Prostate gland (tissue), 2 donors: ENCODE measurements at places on chromosomes 7 and 10. TPM values are rescaled to one million over a fixed set of nuclear protein-coding genes. Genes with fewer than 3 reads are reported as not detected.

The WNT16 gene
- total RNA-seq: 1.1 TPM

- no peak overlapping the region for H3K27ac ChIP-seq
- no peaks in the 10 kb centered on the region for H3K36me3 ChIP-seq
- no peaks in the 10 kb centered on the region for H3K4me1 ChIP-seq
- H3K27me3 ChIP-seq: no peaks in the 10 kb centered on the region
- no peak overlapping the region for H3K4me3 ChIP-seq
- no peak for DNase-seq
Measured at GRCh38 chr10:44301781-44302355, 83.0 kb downstream of the CXCL12 start.

DNA sequence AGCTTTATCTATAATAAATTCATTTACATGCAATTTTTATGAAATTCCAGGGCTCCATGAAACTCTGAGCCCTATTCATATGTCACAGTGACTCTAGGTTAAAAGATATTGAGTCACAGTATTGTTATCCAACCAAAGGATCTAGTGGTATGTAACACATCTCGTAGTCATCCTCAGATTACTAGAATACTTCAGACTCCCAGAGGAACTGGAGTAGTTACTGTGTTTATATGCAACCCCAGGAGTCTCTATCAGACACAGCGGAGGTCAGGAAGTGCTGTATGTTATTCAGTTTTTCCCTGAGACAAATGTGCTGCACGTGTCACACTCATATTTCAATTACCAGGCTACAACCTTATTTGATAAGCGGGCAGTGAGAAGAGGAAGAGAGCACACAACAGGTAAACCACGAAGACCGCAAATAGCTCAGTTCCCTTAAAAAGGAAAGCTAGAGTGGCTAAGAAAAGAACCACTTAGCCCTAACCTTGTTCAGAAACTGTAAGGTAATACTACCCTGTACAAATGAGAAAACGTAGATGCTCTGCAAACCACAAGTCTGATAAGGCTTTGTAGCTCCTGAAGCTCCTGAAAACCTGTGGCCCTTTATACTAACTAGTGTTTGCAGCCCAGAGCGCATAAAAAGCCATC, 114.0 kb upstream of the CNTNAP2 start:
- H3K27me3 ChIP-seq: no peaks in the 10 kb centered on the region
- no peaks in the 10 kb centered on the region for H3K4me1 ChIP-seq
- no peak overlapping the region for H3K27ac ChIP-seq

DNA sequence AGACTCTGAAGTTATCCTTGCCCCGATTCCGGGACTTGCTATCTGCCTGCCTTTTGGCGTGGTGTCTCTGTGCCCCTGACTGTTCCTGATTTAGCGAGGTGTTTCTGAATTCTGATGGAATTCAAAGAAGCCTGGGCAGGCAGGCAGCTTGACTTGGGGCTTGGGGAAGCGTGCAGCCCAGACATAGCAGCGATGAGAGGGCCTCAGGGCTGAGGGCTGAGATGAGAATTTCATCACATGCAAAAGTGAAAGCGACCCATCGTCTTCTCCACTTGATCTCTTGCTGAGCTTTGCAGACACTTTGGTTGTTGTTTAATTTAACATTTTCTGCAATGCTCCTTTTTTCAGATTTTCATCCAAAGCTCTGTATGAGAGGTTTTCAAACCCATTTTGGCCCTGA, 57.8 kb downstream of the TCF7L2 start:
- no peak overlapping the region for H3K27ac ChIP-seq
- H3K36me3 ChIP-seq: no peaks in the 10 kb centered on the region
- H3K27me3 ChIP-seq: no peaks in the 10 kb centered on the region
- no peak overlapping the region for H3K4me3 ChIP-seq
- H3K4me1 ChIP-seq: no peaks in the 10 kb centered on the region
- DNase-seq: no peak

DNA sequence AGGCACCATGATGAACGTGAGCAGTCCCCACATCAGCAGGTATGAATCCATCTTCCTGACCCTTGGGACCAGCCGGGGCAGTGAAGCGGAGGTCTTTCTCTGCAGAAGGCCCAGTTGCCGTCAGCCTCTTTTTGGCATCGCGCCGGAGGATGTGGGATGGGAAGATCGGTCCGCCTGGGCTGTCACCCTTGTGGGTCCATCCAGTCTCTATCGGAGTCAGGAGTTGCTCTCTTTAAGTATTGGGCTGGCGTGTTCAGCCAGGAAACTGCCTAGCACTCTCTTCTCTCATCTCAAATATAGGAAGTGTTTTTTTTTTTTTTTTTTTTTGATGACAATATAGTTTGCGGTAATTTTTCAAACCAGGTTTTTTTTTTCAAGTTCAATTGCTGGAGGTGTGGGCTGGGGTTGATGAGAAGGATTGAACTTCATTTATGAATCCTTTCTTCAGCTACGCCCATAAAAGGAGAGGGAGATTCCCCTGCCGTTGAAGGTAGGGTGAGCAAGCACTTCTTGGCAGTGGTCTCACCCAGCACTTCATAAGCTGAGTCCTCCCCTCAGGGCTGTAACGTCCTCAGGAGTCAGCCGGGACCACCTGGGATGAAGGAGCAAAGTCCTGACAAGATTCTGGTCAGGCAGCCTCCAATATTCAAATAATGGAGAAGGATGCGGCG, at the start of gene IL2RA:
Gene IL2RA (minus strand): TSS at position 267 of the 671 bp plus-strand sequence. CDS start 216 bp downstream, at position 51.
- H3K4me3 ChIP-seq: no peak within 1 kb of the TSS
- no peaks in the 10 kb centered on the region for H3K27me3 ChIP-seq
- H3K27ac ChIP-seq: no peak within 1 kb of the TSS
- no peaks in the 10 kb centered on the region for H3K36me3 ChIP-seq
- no peaks in the 10 kb centered on the region for H3K4me1 ChIP-seq

The PITX3 gene
- not detected for total RNA-seq

- no peak for DNase-seq
- H3K4me3 ChIP-seq: peak overlapping the region; percentile 1
- no peaks in the 10 kb centered on the region for H3K4me1 ChIP-seq
- no peak overlapping the region for H3K27ac ChIP-seq
- no peaks in the 10 kb centered on the region for H3K36me3 ChIP-seq
Measured at GRCh38 chr10:131644289-131644688, 256.5 kb upstream of the PPP2R2D start.

- H3K4me1 ChIP-seq: no peaks in the 10 kb centered on the region
- H3K27me3 ChIP-seq: no peaks in the 10 kb centered on the region
- H3K36me3 ChIP-seq: no peaks in the 10 kb centered on the region
- peak overlapping the region; percentile 54 for H3K4me3 ChIP-seq
Measured at GRCh38 chr10:114405011-114405350, 679 bp upstream of the AFAP1L2 start.

The KIAA1549 gene
- total RNA-seq: 3.7 TPM

The CHST15 gene
- total RNA-seq: 26.0 TPM

GRCh38 chr10:5596611-5597341, 69.6 kb downstream of the ASB13 start:
- no peak overlapping the region for H3K27ac ChIP-seq
- no peak for DNase-seq

The NKX2-3 gene
- not detected for total RNA-seq

DNA sequence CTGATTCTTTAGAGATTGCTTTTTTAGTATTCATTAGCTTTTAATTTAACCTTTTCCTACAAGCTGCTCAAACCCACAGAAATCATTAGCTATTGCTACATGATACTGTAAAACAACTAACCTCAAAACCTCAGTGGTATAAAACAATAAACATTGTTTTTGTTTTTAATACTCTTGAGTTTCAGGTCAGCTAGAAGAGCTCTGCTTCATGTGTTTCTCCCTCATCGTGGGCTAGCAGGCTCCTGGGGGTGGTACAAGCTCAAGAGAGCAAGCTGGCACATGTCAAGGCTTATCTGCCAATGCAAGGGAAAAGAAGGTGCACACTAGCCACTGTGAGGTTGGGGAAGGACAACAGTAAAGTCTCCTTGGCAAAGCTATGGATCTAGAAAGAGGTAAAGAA, 232.9 kb upstream of the PHF14 start:
- H3K27me3 ChIP-seq: no peaks in the 10 kb centered on the region
- no peaks in the 10 kb centered on the region for H3K36me3 ChIP-seq
- DNase-seq: no peak
- H3K4me1 ChIP-seq: no peaks in the 10 kb centered on the region
- H3K4me3 ChIP-seq: no peak overlapping the region

The OR2A12 gene
- not detected for total RNA-seq

- no peaks in the 10 kb centered on the region for H3K36me3 ChIP-seq
- DNase-seq: no peak
- H3K27me3 ChIP-seq: no peaks in the 10 kb centered on the region
- H3K4me1 ChIP-seq: no peaks in the 10 kb centered on the region
- H3K27ac ChIP-seq: no peak overlapping the region
Measured at GRCh38 chr10:34969171-34969570, 121.0 kb downstream of the CUL2 start.

The CPED1 gene
- total RNA-seq: 10.7 TPM

DNA sequence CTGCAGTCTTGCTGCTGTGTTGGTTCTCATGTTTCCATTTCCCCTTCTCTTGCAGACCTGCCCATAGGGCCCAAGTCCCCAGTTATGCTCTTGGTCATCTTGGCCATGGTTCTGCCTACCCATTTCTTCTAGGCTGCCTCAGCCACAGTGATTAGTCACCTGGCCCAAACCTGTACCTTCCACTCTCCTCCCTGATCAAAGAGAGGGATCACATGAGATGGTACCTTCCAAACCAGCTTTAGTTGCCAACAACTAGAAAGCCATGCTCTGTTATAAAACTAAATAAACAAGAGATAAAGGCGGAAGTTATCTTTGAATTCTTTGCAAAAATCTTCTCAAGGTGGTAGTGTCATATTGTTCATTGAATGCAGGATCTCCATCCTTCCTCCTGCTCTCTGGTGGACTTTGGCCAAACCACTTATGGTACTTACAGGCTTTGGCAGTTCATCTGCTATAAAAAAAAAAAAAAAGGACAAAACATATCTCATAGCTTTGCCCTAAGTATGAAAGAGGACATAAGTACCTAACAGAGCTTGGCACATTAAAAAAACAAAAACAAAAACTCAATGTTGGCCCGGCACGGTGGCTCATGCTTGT, 25.8 kb downstream of the TACC2 start:
- peak overlapping the region; percentile 54 for H3K27ac ChIP-seq
- no peaks in the 10 kb centered on the region for H3K4me1 ChIP-seq
- no peaks in the 10 kb centered on the region for H3K27me3 ChIP-seq
- H3K36me3 ChIP-seq: no peaks in the 10 kb centered on the region

DNA sequence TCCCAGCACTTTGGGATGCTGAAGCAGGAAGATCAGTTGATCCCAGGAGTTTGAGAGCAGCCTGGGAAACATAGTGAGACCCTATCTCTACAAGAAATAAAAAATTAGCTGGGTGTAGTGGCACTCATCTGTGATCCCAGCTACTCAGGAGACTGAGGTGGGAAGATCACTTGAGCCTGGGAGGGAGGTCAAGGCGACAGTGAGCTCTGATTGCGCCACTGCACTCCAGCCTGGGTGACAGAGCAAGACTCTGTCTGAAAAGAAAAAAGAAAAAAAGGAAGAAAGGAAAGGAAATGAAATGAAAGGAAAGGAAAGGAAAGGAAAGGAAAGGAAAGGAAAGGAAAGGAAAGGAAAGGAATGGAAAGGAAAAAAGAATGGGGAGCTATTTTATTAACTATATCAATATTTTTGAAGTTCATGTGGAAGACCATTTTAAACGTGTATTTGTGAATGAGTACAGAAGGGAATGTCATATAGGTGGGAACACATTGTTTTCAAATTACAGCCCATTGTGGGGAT, 7.1 kb upstream of the IFIT2 start:
- H3K27me3 ChIP-seq: no peaks in the 10 kb centered on the region
- H3K36me3 ChIP-seq: no peaks in the 10 kb centered on the region
- no peak overlapping the region for H3K27ac ChIP-seq
- no peaks in the 10 kb centered on the region for H3K4me1 ChIP-seq
- no peak overlapping the region for H3K4me3 ChIP-seq
- DNase-seq: no peak

GRCh38 chr10:105207476-105207995, 566.4 kb downstream of the SORCS3 start:
- no peaks in the 10 kb centered on the region for H3K36me3 ChIP-seq
- H3K4me1 ChIP-seq: no peaks in the 10 kb centered on the region
- no peaks in the 10 kb centered on the region for H3K27me3 ChIP-seq
- H3K27ac ChIP-seq: no peak overlapping the region

DNA sequence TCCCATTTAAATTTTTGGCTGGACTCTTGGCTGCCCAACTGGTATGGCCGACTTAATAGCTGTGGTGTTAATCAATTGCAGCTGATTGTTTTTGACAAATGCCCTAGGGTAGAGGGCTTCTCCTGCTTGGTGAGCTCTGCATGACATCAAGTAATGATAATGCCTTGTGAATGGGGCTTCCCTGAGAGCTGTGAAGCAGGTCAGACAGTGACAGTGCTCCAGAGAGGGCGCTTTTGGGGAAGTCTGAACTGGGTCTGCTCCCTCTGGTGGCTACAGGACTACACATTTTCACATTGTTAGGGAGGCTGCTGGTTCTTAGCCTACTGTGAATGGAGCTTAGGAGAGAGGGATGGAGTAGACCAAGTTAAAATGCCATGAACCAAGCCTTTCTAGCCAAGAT, 98.8 kb downstream of the SDK1 start:
- H3K36me3 ChIP-seq: no peaks in the 10 kb centered on the region
- H3K4me1 ChIP-seq: no peaks in the 10 kb centered on the region
- no peak for DNase-seq

The FAM241B gene
- total RNA-seq: 6.8 TPM

DNA sequence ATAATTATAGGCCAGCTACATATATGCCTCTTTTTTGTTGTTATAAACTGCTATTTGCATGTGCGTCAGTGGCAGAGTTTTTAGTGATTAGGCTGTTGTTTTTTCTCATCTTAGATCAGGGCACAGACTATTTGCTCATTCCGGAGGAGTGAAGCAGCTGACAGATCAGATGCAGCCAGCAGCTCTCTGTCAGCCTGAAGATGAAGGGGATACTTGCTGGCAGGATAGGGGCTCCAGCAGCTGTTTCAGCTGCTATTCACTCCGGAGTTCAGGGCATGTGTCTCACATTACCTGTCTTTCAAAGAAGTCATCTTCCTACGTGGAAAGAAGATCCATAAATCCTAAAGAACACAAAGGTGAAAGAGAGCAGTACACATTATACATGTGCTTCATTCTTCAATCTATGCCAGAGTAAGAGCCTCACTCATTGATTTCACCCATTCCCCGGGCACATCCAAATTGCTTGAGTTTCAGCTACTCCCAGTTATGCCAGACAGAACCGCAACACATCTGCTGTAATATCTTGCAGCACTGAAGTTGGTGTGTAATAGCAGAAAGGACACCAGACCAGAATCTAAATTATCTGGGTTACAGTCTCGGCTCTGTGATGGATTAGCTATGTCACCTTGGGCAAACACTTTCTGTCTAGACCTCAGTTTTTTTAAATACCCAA, 182.8 kb upstream of the CHRM2 start:
- no peaks in the 10 kb centered on the region for H3K27me3 ChIP-seq
- no peaks in the 10 kb centered on the region for H3K4me1 ChIP-seq
- no peaks in the 10 kb centered on the region for H3K36me3 ChIP-seq
- H3K4me3 ChIP-seq: no peak overlapping the region

The ANKRD1 gene
- 20.0 TPM for total RNA-seq

The LAMB1 gene
- total RNA-seq: 64.1 TPM
